ENCODE measurements at places on chromosomes 2 and 18.

GRCh38 chr2:161780881-161781280 lies 156.7 kb downstream of the SLC4A10 start:
- DNase-seq: no peak

- no peak for DNase-seq
These were observed 27.5 kb upstream of the C18orf32 start for GRCh38 chr18:49514577-49514976.

DNA sequence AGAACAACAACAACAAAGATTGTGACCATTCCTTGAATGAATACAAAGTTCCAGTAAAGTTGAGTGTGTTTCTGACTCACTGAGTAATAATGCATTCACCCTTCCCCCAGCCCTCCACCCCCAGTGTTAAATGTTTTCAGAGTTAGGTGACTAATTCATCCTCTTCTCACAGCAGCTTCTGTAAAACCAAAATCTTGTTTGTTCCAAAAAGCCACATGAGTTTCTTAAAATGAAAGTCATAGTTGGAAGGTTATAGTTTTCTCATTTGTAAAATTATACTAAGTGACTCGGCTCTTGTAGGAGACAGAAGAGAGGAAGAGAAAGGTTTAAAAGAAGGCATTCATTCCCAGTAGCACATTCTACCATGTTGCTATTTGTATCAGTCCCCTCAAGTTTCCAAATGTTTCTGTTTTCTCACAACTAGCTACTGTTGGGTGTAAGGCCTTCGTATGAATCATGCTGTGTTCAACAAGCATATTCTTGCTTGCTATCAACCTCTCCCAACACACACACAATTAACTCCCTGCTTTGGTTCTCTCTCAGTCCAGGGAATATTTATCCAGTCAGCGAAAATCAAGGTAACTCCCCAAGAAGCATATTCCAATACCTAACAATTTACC lies 75.3 kb downstream of the MBD2 start:
- DNase-seq: no peak

- no peak for DNase-seq
These were observed 135.4 kb downstream of the NBAS start for GRCh38 chr2:15425712-15426111.

- no peak for DNase-seq
These were observed 38.3 kb downstream of the MRPL33 start for GRCh38 chr2:27809761-27810241.

DNA sequence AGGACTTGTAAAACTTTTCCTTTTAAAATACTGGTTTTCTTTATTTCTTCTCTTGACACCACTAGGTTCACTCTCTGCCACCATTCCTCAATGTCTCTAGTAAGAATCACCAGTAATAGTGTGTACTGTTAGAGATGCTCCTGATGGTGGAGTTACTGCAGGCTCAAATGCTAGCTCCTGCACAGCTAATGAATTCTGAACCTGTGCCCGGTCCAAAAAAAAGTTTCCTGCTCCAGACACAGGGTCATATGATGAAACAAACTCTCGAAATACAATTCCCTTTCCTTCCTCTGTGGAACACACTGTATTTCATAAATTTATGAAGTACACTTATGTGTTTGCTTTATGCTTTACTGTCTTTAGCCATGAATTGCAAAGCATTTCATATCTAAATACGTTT lies 19.2 kb downstream of the PMS1 start:
- DNase-seq: no peak

DNA sequence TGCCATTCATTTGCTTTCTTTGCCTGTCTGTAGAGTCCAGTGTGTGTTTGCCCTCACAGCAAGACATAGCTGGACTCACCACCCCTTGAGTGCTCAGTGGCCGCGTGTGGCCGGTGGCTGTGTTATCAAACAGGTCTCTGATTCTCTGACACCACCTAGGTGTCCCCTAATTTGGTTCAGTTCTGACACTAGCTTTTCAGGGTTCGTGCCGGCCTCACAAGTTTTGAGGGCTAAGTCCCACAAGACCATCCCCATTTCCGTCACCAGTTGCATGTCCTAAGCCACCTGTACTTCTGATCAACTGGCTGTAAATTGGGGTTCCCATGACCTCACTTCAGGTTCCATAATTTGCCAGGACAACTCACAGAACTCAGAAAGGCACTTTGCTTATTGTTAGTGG lies 23.5 kb downstream of the NCK2 start:
- no peak for DNase-seq

DNA sequence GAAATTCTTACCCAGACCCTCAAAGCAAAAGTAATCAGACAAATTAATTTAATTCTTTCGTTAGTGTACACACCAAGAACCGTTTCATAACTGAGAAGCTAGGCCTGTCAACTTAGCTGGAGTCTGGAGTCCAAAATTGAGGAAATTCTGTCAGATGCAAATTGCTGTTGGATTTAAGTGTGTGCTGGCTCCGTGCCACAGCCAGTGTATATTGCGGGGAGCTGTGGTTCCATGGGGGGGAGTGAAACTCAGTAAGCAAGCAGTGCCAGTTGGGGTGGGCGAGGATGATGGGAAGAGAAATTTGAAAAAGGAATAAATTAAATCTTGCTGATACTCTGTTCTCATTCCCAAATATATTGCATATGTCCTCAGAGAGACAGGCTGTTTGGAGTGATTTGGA lies 4.0 kb downstream of the ARPC2 start:
- no peak for DNase-seq

DNA sequence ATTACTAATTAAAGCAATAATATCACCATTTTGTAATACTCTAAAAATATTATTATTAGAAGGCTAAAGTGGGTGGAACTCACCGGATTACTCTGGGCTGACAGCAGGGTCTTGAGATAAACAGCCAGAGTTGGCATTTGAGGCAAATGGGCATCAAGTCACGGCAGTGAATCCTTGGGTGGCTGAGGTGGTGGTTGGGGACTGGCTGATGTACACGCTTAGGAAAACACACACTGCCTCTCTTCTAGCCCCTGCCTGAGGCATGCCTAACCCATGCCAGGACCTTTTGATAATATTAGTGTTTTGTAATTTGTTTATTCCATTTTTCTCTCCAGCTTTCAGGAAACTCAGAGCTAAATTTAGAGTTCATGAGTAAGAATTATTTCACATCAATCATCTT lies 76.8 kb downstream of the ACKR3 start:
- DNase-seq: no peak

DNA sequence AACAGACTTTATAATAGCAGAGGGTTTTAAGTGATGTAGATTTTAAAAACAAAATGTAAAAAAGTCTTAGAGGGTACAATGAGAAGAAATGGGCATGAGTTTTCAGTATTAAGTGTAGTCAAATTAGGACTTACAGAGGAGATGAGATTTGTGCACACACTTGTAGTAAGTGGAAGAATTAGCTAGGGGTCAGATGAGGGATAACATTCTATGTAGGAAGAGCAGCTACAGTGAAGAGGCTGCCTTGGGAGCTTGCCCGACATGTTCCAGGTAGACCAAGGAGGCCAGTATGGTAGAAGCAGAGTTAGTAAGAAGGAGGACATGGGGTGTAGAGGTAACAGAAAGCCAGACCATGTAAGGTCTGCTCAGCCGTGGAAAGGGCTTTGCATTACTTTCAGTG lies 189.2 kb upstream of the DSEL start:
- DNase-seq: no peak

- no peak for DNase-seq
These were observed 159.6 kb downstream of the SLC8A1 start for GRCh38 chr2:40292291-40292690.

- no peak for DNase-seq
These were observed 38.3 kb downstream of the ZNF532 start for GRCh38 chr18:58902961-58903360.

GRCh38 chr2:28668106-28668814 lies 83.4 kb upstream of the PPP1CB start:
- DNase-seq: no peak

DNA sequence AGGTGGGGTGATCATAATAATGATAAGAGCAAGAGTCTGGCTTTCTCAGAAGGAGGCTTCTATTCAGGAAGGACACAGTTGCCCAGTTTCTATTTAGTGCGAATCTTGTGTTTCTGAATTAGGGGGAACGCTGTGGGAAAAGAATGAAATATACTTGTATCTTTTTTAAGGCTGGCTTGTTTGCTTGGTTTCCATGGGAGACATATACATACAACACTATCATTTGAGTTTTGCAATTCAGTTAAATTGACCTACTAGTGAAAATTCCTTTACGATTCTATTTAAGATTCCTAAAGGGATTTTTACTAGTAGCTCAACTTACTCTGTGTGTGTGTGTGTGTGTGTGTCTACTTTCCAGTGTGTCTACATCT lies 24.7 kb upstream of the ANKRD62 start:
- no peak for DNase-seq

- DNase-seq: no peak
These were observed at the start of gene SLC11A1 for GRCh38 chr2:218381916-218382366. TSS of gene SLC11A1 (plus strand) at chr2:218382273. CDS start at chr2:218382369, 96 bp downstream.

DNA sequence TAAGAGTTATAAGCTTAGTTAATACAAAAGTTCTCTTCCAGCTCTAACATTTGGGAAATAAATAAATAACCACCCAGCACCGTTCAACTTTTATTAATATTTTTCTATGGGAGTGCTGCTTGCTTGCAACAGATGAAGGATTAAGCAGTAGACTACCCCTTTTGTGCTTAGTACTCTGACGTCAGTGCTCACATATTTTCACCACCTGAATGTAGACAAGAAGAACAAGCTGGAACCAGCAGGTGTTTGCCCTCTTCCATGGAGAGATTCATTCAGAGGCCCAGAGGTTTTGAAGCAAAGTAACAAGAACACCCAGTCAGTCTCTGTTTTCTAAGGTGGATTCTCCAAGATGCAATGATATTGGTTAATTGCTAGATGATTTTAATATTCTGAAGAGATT lies 307.1 kb upstream of the PIK3C3 start:
- no peak for DNase-seq

- no peak for DNase-seq
These were observed 5.6 kb upstream of the GALM start for GRCh38 chr2:38660282-38660681.

GRCh38 chr18:55124078-55124763 lies 165.0 kb upstream of the CCDC68 start:
- no peak for DNase-seq

DNA sequence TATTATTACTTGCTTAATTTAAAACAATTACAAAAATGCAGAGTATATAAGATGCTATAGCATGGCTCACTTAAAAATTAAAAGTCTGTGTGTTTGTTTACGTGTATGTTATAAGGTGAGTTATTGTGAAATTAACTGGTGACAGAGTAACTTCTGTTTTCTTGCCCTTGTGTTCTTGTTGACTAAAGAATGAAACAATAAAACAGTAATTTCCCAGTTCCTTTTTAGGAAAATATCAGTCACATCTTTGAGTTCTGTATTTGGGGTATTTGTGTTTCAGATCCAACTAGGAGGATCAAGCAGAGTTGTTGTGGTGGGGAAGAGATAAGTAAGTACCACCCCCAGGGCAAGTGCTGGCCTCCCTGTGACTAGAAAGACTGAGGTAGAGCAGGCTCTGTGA lies 143.6 kb downstream of the CCDC148 start:
- DNase-seq: no peak

- DNase-seq: no peak
These were observed 117.8 kb downstream of the CTIF start for GRCh38 chr18:48656582-48656981.

GRCh38 chr2:118913131-118913802 lies 28.7 kb upstream of the MARCO start:
- no peak for DNase-seq

GRCh38 chr2:172623249-172623965 lies 67.5 kb downstream of the PDK1 start:
- no peak for DNase-seq

GRCh38 chr2:151063271-151063670 lies 198.4 kb downstream of the RBM43 start:
- DNase-seq: no peak

DNA sequence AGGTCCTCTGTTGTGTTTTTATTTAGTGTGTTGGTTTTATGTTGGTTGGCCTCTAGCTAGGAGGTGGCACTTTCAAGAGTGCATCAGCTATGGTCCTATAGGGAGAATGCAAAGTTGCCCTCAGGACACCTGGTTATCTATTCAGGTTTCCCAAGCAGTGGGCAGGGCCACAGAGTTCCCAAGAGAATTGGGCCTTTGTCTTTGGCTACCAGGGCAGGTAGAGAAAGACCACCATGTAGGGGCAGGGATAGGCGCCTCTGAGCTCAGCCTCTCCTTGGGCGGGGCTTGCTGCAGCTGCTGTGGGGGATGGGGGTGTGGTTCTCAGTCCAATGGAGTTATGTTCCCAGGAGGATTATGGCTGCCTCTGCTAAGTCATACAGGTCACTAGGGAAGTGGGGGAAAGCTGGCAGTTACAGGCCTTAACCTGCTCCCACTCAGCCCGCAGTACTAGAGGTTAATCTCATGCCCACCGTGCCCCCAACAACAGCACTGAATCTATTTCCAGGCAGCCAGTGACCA lies 26.0 kb downstream of the ABCB11 start:
- no peak for DNase-seq

- no peak for DNase-seq
These were observed 181.9 kb upstream of the DLGAP1 start for GRCh38 chr18:4636967-4637366.

DNA sequence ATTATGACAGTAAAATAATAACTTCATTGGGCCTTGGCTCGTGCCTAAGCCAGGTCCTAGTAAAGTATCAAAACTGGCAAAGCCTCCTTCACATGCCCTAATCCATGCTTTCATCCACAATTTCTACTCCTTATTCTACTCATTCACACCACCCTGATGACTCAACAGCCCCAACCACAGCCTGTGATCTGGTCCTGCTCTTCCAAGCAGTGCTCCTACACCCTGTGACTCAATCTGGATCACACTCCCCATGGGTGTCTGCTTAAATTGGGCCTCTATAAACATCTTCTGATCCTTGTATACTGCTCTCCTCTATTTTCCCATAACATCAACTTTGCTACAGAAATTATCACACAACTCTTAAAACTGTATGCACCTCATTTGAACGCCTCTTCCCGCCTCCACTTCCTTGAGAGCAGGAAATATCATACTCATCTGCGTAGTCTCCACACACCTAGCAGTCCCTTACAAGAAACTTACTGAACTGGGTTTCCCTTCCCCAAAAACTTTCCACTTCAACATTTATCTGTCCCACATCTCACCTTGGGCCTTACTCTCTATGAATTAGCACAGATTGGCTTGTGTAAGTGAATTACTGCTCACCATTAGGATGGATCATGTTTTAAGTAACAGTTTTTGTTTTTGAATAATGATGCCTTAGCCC lies 15.9 kb downstream of the GTF3C3 start:
- no peak for DNase-seq

DNA sequence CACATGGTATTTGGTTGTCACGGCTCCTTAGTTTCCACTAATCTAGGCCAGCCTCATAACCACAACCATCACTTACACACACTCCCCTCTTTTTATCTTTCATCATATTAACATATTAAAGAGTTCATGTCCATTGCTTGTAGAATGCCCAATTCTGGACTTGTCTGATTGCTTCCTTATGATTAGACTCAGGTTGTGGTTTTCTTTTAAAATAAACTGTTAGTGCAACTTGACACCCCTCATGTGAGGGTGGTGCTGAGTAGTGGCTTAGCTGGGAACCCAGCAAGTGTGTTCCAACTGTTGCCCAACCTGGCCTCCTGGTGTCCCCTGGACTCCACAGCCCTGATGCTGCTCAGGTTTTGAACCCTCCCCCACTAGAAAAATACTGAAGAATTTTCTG lies 20.1 kb upstream of the CD207 start:
- no peak for DNase-seq

GRCh38 chr2:214203744-214204289 lies 207.0 kb upstream of the VWC2L start:
- no peak for DNase-seq

GRCh38 chr2:96514521-96514920 lies 9.4 kb upstream of the NEURL3 start:
- no peak for DNase-seq

Data from stimulated activated naive CD4-positive, alpha-beta T cell (primary cell).